Fibroblast of skin of abdomen (primary cell): ENCODE measurements at places on chromosomes 16 and 17.

DNA sequence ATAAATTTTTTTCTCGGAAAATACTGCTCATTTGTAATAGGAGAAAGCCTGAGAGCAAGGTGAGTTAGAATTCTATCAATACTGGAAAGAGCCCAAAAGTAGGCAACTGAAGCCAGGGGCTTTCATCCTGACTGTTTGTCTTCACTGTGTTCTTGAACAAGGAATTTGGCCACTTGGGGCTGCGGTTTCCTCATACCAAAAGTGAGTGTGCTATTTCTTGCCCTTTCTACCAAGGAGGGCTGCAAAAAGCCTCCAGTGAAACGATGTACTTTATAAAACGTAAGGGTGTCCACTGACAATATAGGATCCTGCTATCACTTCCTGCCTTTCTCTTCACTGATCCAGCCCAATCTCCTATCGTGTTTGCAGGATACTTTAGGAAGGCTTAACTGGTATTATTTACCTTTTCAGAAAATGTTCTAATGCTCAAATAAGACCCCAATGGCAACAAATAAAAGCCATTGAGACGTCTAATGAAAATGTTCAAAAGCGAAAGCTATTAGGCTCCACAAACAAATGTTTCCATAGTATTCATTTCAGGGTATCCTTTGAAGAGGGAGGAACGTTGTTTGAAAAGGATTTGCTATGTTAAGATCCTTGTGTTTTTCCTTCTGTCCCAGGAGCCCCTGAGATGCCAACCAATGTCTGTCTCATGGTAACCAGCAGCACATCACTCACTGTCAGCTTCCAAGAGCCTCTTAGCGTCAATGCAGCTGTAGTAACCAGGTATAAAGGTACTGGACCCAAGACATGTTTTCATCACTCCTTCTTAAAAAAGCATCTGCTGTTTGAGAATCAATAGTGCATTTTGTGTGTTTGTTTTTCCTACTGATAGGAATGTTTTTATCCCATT lies 219.3 kb upstream of the NOG start:
- no peak for DNase-seq

DNA sequence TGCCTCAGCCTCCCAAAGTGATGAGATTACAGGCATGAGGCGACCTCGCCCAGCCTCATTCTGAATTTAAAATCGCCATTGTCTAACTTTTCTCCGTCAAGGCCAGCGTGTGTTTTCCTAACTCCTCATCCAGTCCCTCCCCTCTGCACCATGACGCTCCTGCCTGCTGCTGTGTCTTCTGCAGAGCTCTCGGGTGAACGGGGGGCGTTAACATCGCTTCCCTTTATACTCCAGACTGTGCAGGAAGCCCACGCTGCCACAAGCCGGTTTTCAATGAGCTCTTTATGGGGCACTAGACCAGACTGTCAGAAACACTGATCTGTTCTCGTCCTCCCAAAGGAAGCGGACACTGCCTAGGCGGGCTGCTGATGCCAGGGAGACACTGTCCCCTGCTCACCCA lies 13.2 kb downstream of the AANAT start:
- DNase-seq = peak; percentile 21

GRCh38 chr17:45162025-45162687 lies 481 bp downstream of the HEXIM2 start:
- no peak for DNase-seq

- DNase-seq = no peak
These were observed 103.0 kb downstream of the YPEL2 start for GRCh38 chr17:59434429-59434828.

GRCh38 chr17:21539146-21539545 lies 153.2 kb upstream of the KCNJ18 start:
- DNase-seq = no peak

GRCh38 chr16:76755496-76755895 lies 435.5 kb upstream of the MON1B start:
- no peak for DNase-seq

GRCh38 chr17:6100146-6100545 lies 30.0 kb downstream of the WSCD1 start:
- no peak for DNase-seq

DNA sequence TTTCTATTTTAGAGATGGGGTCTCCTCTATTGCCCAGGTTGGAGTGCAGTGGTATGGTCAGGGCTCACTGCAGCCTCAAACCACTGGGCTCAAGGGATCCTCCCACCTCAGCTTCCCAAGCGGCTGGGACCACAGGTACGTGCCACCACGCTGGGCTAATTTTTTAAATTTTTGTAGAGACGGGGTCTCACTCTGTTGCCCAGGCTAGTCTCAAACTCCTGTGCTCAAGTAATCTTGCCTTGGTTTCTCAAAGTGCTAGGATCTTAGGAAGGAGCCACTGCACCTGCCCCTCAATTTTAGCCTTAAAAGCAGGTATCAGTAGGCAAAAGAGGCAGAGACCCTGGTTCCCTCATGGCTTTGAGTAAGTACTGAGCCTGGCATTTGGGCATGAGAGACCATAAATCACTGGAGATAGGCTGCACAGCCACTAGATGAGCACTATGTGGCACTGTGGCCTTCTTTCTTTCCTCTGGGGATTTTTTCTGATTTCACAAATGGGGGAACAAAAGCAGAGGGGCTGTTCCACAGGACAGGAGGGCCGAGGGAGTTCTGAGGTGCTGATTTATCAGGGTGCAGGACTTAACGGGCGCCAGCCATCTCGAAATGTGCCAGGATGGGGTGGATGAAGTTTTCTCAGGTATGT lies 82.2 kb downstream of the PLXDC1 start:
- peak; percentile 48 for DNase-seq

DNA sequence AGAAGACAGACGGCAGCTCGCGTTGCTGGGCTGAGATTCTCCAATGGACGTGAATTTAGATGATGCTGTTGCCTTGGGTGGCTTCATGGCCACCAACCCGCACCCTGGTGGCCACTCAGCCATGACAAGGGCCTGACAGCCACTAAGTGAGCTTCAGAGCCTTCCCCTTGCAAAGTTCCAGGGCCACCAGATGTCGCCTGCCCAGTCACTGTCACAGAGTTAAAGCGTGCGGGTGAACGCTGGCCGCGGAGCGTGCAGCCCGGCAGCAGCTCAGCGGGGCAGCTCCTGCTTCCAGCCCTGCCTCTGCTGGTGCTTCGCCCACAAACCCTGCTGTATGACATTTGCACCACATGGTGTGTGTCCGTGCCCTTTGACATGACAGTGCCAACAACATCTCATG lies 13.3 kb upstream of the KREMEN2 start:
- no peak for DNase-seq

DNA sequence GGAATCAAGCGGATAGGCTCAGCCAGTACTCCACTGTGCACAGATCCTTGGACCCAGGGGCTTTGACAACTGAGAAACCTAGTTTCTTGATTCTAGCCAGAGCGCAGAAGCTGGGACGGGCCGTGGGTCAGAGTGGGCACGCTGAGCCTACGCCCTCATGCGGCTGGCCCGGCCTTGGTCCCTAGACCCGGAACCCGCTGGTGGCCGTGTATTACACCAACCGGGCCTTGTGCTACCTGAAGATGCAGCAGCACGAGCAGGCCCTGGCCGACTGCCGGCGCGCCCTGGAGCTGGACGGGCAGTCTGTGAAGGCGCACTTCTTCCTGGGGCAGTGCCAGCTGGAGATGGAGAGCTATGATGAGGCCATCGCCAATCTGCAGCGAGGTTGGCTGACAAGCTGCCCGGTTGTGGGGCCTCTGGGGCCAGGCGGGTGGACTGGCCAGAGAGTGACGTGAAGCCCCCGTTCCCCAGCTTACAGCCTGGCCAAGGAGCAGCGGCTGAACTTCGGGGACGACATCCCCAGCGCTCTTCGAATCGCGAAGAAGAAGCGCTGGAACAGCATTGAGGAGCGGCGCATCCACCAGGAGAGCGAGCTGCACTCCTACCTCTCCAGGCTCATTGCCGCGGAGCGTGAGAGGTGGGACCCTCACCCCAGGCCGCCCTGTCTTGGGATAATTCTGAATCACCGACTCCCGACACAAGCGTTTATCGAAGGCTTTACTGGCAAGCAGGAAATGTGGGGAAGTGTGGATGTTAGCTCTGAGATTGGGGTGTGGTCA lies 946 bp downstream of the STUB1 start:
- peak; percentile 26 for DNase-seq

GRCh38 chr16:73062743-73063733 lies 15.1 kb upstream of the ZFHX3 start:
- DNase-seq = peak; percentile 58

GRCh38 chr17:63550817-63551639 lies 751 bp downstream of the DCAF7 start:
- peak; percentile 36 for DNase-seq

DNA sequence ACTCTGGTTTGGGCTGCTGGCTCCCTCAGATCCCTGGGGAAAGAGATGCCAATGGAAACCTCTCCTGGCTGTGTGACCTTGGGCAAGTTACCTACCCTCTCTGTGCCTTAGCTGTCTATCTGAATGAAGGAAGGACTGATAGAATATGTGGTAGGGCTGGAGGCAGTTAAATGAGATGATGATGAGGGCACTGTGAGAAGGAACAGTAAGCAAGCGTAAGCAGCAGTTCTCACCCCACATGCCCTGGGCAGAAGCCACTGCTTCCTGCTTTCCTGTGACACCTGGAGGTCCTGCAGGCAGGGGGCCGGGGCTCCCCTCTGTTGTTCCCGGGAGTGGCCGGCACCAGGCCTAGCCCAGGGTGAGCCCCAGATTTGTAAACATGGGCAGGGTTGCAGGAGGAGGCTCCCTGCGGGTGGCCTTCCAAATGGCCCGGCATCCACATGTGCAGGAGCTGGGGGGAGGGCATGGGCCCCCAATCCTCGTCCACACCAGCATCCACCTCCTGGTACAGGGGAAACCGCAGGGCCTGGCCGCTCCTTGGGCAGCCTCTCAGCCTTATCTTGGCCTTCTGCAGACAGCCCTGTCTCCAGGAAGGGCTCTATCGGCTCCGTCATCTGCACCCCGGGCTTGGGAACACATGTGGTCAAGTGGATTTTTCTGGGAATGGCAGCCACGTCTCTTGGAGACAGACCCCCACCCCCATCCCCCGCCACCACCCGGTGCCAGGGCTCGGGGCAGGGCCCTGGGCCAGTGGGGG lies 235.6 kb upstream of the GSE1 start:
- DNase-seq = no peak

GRCh38 chr17:75737133-75737962 lies 16.1 kb downstream of the ITGB4 start:
- no peak for DNase-seq

- DNase-seq = peak; percentile 54
These were observed 20.9 kb downstream of the HLF start for GRCh38 chr17:55285340-55286301.

DNA sequence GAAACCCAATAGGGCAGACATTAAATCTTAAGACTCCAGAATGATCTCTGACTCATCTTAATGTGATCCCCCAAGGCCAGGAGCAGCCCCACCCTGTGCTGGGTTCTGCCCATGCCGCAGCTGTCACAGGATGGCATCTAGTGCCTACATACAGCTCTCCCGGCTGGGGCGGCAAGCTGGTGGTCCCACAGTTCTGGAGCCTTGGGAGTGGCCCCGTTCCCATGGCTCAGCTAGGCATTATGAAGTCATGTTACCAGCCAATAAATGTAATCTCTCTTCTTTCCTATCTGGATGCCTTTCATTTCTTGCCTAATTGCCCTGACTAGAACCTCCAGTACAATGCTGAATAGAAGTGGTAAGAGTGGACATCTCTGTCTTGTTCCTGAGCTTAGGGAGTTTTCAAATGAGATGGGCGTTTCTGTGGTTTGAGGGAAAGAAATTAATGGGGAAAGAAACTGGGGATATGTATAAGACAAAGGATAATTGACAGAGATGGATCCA lies 95.7 kb upstream of the DNAH17 start:
- DNase-seq = no peak

DNA sequence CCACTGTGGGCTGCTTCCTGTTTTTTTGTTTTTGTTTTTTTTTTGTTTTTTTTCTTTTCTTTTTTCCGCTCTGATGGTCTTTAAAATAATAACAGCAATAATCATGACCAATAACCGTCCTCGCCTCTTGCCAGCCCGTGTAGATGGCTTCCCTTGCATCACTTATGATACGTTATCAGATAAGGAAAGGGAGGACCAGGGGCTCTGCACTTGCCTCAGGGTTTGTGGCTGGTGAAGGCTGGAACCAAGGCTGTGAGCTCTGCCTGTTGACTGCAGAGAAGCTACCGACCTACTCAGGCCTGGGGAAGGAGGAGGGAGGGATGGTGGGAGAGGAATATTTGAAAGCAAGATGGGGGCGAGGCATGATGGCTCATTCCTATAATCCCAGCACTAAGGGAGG lies 114.0 kb upstream of the SDK2 start:
- DNase-seq = no peak

DNA sequence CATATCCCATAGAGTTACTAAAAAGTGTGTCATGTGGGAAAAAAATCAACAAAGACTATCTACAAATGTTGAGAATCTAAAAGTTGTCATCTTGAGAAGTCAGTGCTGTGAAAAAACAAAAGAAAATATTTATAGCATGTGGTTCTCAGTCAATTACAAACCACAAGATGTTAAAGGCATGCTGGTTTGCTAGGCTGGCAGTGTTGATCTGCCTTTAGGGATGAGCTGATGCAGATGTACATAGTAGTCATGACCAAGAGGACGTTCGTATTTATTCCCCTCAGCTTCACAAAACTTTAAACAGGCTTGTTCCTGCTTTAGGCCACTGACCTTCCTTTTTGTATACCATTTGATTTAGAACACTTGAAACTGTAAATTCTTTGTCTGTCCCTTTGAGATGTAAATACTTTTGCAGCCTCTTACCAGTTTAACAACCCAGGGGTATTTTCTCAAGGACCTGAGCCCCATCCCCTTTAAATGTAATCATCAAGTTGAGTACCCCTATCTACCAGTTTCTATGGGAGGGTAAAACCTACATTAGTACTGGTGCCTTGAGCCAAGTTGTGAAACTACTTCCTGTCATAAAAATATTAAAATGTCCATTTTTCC lies 446.6 kb downstream of the KCNJ18 start:
- no peak for DNase-seq

DNA sequence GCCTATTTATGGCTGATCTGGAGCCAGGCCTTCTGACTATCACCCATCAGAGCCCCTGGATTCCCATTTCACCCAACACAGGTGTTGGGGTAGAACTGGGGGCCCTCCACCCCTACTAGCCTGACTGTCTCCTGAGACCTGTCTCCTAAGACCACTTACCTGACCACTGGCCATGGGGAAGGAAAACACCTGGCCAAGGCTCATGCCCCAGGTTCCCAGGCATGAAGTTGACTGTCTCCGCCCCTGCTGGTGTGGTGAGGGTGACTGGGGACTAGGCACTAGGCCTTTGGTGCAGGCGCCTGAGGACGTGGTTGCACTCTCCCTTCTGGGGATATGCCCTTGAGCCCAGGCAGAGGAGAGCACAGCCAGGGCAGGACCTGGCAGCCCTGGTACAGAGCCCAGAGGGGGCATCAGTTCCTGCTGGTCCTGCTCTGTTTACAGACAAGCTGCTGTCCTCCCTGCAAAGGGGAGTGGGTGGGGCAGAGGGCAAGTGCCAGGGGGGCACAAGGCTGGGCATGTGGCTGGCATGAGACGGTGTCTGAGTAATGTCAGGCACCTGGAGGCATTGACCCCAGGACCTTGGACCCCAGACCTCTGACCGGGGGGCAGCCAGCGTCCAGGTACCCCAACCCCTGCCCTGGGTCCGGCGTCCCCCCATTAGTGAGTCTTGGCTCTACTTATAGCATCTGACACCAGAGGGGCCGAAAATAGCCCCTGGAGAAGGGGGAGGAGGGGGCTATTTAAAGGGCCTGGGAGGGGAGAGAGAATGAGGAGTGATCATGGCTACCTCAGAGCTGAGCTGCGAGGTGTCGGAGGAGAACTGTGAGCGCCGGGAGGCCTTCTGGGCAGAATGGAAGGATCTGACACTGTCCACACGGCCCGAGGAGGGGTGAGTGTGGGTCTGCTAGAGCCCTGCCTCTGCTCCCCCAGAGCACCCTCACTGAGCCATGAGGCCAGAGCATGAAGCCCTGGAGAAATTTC lies at the start of gene TCAP:
TSS of gene TCAP (plus strand) at position 769 of the 981 bp plus-strand sequence. CDS start at position 780, 11 bp downstream.
- no peak for DNase-seq

- DNase-seq = no peak
These were observed 121.2 kb upstream of the CHMP6 start for GRCh38 chr17:80870401-80870800.
